Fibroblast of skin of left quadriceps (primary cell): ENCODE measurements at places on chromosomes 1 and 21.
A peak's percentile ranks its signal among the peaks of the same experiment; 100 is the strongest.

- no peak for DNase-seq
Observed at GRCh38 chr1:200036619-200037270, 9.2 kb downstream of the NR5A2 start.

- no peak for DNase-seq
Observed at GRCh38 chr1:96992871-96993270, 271.3 kb downstream of the PTBP2 start.

- DNase-seq = no peak
Observed at GRCh38 chr1:98098473-98098872, 177.6 kb upstream of the DPYD start.

DNA sequence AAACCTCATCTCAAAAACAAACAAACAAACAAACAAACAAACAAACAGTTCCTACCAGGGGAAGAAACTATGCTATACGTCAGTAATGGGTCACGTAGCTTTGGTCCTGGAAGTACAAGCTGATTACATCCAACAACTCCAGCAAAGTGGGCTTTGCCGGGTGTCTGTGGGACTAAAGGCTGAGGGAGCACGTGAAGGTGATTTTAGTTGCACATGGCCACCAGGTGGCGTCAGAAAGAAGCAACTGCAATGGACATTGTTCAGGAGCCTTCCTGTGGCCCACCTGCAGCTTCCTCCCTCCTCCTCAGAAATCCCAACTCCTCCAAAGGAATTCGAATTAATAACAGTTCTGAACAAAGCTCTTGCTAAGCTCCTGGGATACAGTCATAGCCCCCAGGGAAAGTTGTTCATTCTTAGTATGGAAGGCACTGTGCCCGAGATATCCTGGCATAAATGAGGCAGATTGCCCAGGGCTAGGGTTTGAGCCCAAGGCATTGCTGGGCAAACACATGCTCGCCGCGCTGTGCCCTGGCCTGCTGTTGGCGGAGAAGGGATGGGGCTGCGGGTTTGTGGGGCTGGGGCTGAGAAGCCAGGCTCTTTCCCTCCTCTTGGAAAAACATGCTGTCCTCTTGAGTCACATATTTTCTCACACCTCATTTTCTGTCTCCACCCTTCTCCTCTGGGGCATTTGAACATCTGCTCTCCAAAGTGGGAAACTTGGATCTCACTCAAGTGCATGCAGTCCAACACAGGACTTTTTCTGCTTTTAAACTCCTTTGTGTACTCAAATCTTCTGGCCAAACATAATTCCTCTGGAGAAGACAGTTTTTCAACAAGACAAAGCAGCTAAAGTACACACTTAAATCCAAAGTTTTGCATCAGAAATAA, 28.6 kb downstream of the AKNAD1 start:
- DNase-seq = peak; percentile 58

- DNase-seq = no peak
Observed at GRCh38 chr1:171134204-171134923, 43.7 kb downstream of the FMO3 start.

DNA sequence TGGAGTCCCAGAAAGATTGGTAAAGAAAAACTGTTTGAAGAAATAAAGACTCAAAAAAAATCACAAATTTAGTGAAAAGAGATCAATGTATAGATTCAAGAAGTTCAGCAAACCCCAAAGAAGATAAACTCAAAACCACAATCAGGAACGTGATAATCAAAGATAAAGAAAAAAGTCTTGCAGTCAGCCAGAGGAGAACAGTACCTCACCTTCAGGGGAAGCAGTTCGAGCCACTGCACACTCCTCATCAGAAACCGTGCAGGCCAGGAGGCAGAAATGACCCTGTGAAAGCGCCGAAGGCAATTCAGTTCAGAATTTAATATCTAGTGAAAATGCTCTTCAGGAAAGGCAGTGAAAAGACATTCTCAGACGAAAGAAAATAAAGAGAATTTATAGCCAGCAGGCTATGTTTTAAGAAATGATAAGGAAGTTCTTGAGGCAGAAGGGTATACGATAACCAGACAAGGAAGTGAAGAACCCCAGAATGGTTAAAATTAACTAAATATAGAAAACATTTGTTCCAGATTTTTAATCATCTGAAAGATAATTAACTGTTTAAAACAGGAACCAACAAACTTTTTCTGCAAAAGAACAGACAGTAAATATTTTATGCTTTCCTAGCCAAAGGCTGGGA, 13.5 kb upstream of the SUMO3 start:
- DNase-seq = no peak

GRCh38 chr21:33064623-33065390, 5.1 kb upstream of the OLIG1 start:
- DNase-seq = no peak

GRCh38 chr21:35504277-35504676, 455.2 kb upstream of the RUNX1 start:
- DNase-seq = no peak

DNA sequence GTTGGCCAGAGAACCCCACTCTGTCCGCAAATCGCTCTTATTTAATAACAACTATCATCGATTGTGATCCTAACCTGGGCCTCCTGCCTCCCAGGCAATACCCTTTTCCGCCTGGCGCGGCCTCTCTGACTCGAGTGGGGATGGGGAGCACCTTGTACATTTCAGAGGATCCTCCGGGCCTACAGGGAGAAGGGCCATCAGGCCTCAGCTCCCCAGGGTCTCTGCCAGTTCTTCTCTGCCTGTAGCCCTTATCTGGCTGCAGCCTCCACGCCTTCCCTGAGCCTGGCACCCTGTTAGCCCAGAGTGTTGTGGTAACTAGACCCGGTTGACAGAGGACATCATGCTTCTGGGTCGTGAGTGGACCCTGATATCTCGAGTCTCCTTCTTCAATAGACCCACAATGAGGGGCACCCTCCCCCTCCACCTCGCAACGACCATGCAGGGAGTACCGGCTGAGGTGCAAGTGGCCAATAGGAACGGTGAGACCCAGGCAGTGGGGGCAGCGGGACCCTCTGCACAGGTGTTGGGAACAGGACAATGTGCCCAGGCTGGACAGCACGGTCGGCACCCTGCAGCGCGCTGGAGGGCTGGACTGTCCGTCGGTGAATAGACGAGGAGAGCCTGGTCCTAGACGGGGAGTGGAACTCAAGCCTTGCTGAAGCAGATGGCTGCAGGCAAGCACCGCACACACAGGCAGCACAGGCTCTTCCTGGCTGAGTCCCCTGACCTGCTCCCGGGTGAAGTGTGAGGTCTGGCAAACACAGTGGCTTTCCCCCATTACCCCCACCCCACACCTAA, 7.1 kb upstream of the CRYBG2 start:
- no peak for DNase-seq

GRCh38 chr1:210747112-210747511, 386.8 kb downstream of the KCNH1 start:
- no peak for DNase-seq

DNA sequence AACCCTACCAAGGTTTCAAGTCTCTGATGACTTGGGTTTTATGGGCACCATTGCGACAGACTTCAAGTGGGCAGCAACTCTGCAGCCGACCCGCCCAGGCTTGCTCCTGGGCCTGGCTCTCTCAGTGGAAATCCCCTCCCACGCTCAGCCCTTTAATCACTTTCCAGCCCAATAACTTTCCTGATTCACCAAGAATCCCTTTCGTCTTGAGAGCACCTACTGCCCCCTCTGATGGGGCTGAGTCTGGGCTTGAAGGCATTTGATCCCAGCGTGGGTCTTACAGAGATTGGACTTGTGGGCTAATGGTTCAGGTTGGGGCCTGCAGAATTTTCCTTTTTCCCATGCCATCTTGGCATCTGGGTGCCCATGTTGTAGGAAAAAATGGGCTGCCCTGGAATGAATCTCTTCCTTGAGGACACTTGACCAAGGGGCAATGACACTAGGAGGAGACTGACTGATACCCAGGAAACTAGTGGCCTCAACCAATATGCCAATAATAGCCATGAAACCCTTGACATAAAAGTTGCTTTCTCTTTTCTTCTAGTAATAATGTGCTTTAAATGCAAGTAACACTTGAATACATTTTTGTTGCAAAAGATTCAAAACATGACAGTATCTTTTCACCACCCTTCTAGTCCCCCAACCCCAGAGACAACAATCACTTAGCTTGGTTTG, 7.8 kb upstream of the PHLDA3 start:
- DNase-seq = no peak

DNA sequence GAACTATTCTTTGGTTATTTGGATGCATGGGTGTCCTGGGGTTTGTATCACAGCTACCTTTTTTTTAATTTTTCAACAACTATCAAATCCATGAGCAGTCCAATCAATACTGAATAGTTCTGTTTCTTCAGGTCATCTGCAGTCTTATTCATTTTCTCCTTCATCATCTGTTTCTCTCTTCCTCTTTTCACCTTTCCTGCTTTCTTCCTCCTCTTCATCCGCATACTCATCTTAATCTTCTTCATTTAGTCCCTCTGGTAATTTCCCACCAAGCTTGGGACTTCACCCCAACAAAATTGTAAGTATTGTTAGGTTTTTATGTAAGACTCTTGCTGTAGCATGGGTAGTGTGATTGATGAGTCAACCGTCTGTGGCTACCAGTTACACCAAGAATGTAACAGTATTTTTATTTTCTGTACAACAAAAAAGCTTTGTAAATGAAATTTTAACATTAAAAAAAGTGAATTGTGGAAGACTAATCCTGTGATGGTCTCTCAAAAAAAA, 184.1 kb upstream of the RNPC3 start:
- no peak for DNase-seq

DNA sequence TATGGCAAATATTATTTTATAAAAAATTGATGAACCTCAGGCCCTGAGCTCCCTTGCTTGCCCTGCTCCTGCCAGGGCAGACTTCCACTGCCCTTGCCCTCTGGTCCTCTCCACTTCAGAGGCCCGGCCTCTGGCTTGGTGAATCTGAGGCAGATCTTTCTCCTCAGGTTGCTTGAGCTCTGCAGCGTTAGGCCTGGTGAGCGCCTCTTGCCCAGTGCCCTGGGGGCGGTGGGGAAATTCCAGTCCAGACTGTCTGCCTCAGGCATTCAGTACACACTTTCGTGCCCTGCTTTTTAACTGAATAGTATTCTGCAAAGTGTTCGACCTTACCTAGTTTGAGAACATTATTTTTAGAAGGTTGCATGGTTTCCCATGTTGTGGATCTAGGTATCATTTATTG, 98.2 kb downstream of the PCBP3 start:
- no peak for DNase-seq

- DNase-seq = no peak
Observed at GRCh38 chr1:228293816-228294500, 86.1 kb downstream of the OBSCN start.
